ENCODE measurements at places on chromosomes 16 and 17.

GRCh38 chr16:12257926-12258561, 281.5 kb downstream of the SNX29 start:
- DNase-seq, result no peak

DNA sequence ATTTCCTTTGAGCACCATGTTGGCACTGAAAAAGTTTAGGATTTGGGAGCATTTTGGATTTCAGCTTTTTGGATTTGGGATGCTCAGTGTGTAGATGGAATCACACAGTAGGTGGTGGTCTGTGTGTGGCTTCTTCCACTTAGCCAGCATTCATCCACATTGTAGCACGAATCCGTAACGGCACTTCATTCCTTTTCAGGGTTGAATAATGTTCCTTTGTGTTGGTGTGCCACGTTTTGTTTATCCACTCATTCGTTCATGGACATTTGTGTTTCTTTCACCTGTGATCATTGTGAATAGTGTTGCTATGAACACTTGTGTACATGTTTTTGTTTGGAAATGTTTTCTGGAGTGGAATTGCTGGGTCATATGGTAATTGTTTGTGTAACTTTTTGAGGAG, 85.1 kb downstream of the RAP1GAP2 start:
- DNase-seq, result no peak

DNA sequence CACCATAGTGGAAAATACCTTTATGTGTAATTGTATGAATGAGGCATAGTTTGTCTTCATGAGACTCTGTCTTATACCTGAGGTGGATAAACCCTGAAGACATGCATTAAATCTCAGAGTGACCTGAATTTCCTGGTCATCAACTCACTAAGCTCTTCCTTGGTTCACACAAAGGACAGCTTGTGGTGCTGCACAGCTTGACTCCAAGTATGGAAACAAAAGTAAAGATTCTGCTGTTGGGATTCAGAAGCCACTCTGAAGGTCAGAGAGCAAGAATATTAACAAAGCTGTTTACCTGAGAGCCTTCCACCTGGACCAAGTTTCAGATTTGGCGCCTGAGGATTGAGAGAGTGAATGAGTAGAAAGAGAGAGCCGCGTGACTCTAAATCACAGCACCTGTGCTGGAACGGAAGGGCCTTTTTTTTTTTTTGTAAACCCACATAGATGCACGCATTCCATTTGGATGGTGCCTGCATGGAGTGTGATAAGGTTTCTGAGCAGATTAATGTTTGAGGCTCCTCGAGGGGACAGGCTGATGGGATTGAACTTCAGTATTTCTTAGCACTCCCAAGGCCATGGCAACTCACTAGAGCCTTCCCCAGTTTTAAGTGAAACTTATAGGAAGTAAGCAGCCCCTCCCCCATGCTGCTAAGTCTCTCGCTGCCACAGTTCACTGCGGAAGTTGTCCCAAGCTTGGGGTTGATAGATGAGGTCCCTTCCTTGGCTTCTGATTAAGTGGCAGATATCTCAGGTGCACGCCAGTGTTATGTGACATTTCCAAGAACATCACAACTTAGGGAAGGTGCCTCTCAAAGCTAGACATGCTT, 28.7 kb downstream of the CALB2 start:
- DNase-seq, result no peak

DNA sequence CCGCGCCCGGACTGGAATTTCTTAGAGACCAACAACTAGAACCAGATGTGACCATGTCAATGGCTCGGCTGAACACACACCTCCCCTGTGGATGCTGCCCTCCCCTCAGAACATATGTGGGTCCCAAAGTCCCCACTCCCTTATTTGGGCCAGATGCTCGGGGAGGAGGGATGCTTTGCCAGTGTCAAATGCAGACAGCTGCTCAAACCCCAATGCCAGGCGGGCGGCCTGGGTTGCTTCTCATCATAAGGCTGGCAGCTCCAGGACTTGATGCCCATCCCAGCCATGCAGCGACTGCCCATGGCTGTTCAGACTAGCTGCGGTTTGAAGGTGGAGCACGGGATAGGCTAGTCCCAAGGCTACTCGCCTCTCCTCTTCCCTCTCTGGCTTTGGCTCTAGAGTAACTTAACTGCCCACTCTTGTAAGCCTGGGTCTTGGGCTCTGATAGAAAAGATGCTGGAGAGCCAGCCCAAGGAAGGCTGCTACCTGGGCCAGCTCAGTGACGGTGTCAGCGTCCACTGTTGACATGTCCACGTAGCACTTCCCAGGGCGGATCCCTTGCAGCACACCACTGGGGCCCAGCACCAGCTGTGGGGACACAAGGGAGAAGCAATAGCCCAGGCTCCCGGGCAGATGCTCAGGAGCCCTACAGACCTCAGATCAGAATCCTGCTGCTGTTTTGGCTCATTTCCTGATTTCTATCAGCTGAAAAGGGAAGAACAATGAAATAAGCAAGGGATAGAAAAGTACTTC, 11.0 kb upstream of the ROGDI start:
- no peak for DNase-seq

DNA sequence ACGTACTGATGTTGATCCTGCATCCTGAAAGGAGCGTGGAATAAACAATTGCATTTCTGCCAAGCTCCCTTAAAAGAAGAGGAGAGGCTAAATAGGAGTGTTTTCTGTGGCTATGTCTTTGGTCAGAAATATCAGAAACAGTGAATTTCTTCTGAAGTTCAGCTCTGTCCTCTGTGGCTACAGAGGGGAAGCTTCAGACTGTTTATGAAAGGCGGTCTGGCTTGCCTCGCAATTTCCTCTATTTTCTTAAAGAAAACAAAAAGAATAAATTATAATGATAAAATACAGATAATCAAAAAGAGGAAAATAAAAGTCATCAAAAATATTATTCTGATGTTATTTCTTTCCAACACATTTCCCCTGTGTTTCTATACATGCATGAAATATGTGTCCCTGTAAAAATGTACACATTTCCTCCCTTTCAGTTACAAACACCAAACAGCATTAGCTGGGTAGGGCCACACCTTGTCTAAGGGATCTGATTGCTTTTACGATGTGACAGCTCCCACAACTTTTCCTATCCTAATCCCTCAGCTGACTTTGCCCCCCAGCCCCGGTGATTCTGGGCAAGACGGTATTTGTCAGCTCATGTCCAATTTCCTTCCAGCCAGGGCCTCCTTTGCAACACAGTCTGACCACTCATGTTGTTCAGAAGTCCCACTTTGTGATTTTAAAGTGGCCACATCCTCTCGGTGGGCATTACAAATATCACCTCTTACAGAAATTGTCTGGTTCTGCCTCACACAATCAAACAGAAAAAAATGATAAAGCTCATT, 439.0 kb downstream of the HS3ST3B1 start:
- DNase-seq, result no peak

- no peak for DNase-seq
Observed at GRCh38 chr17:74635418-74635817, 11.9 kb upstream of the CD300E start.

DNA sequence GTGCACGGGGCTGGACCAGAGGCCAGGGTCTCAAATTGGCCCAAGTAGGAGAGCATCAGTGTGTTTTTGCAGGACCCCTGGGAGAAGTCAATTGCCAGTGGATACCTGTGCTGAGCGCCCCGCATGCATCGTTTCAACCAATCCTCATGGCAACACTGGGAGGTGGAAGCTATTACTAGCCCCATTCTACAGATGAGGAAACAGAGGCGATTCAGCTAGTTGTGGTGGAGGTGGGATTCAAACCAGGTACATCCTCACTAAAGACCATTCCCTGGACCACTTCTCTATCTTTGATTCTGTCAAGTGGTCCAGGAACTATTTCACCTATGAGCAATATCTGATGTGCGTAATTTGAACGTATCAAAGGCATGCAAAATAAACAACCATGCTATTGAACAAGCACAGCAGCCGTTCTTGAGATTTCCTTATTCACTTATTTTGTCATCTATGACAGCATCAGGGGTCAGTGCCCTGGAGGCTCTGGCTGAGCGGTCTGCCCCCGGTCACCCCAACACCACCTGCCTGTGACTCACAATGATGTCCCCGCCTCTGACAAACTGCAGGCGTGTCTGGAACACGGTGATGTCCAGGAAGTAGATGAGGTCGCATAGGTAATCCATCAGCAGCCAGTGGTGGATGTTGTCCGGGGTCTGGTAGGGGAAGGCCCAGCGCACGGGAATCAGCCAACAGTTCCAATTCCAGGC, 54.0 kb downstream of the CNGB1 start:
- DNase-seq, result no peak

DNA sequence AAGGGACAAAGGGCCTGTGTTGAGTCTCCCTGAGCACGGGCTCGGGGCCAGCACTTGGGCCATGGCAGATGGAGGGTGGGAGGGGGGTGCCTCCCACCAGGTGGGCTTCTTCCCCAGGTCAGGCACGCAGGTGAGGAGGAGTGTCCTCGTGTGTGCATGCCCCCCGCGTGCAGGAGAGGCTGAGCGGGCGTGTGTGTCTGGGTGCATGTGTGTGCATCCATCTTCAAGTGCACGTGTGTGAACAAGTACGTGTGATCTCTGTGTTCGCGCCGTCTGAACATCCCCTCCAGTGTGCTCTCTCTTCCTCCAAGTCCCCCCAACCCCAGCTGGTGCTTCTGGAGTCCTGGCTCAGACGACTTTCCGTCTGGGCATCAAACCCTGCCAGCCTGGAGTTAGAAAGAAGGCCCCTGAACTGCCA, 2.7 kb upstream of the ZG16B start:
- no peak for DNase-seq

DNA sequence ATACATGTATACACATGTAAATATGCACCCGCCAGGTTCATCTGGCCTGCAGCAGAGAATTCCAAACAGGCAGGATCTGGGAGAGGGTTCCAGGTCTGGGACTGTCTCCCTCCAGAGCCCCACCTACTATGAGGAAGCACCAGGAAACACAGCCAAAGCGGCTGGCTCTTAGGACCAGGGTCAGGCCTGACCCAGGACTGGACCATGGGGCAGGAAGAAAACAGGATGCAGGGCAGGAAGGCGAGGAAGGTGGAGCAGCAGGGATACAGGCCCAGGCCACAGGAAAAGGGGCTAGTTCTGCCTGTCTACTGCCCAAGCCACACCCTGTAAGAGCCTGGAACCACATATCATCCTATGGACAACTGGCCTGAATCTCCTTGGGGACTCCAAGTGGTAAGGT, 2.2 kb downstream of the HID1 start:
- no peak for DNase-seq

DNA sequence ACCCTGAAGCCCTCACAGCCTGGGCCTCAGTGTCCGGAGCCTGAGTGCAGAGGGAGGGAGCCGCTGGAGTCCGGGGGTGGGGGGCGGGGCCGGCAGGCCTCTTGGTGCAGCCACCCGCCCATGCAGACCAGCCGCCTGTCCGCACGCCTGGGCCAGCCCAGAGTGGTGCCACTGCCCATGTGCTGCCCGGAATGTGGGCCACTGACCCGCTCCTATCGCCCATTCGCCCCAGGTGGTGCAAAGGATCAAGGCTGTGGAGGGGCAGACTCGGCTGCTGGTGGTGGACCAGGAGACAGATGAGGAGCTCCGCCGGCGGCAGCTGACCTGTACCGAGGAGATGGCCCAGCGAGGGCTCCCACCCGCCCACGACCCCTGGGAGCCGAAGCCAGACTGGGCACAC, 2.6 kb downstream of the NHERF2 start:
- no peak for DNase-seq

GRCh38 chr16:51057969-51058337, 93.1 kb downstream of the SALL1 start:
- no peak for DNase-seq

DNA sequence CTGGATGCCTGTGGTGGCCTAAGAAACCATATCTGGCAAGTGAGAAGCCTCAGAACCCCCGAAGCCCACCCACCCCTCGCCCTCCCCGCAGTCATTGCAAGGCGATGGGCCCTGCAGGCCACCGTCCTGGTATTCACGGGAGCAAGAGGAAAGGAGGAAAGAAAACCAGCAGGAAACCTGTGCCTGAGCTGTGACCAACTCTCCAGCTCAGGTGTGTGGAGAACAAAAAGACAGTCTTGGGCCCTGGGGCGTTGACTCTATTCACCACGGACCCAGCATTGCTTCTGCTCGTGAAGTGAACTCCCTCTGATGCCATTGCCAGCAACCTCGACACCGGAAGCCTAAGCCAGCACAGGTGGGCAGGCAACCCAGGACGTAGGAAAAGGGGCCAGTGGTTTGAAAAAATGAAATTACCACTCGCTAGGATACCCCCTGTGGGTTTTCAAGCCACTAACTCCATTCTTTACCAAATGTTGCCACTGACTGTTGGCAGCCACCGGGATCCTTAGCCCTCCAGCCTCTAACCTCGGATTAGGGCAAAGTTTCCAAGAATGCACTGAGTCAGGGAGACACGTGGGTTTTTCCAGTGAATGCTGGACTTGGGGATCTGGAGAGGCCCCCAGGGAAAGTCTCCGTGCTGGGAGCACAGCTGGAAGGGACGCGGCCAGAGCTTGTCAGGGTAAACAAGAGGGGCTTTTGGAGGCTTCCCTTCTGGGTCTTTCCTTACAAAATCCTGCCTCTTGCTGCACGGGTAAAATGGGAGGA, 25.1 kb downstream of the FA2H start:
- no peak for DNase-seq

DNA sequence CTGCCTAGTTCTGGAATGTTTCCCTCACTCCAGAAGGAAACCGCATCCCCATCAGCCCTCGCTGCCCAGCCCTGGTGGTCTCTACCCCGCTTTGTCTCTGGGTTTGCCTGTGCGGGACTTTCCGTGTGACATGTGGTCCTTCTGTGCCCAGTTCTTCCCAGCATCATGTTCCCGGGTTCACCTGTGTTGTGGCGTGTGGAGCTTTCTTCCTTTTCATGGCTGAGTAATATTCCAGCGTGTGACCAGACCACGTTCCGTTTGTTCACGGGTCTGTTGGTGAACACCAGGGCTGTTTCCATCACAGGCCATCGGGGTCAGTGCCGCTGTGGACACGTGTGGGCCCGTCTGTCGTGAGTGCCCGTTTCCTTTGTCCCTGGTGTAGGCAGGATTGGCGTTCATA, 32.1 kb downstream of the CACNA1H start:
- DNase-seq, result no peak

GRCh38 chr17:50432125-50432762, 6.2 kb downstream of the ACSF2 start:
- DNase-seq, result no peak

- DNase-seq, result no peak
Observed at GRCh38 chr16:61181982-61182381, 854.3 kb downstream of the CDH8 start.

GRCh38 chr17:9174779-9175574, 153.7 kb downstream of the NTN1 start:
- no peak for DNase-seq

GRCh38 chr17:79624718-79625478, 14.0 kb upstream of the RBFOX3 start:
- no peak for DNase-seq

GRCh38 chr17:65013613-65014391, 42.7 kb downstream of the GNA13 start:
- no peak for DNase-seq

GRCh38 chr16:53058441-53058840, 3.6 kb downstream of the CHD9 start:
- no peak for DNase-seq

- DNase-seq, result no peak
Observed at GRCh38 chr16:54180421-54181359, 105.9 kb downstream of the IRX3 start.

- DNase-seq, result no peak
Observed at GRCh38 chr16:66065925-66066324, 300.6 kb upstream of the CDH5 start.
